Right atrium auricular region (tissue), 2 donors: ENCODE measurements at places on chromosomes 3 and 15. TPM values are rescaled to one million over a fixed set of nuclear protein-coding genes. Genes with fewer than 3 reads are reported as not detected.

FOXL2NB gene
- not detected for total RNA-seq

- H3K4me1 ChIP-seq: no peaks in the 10 kb centered on the region
- no peak overlapping the region for H3K4me3 ChIP-seq
- no peaks in the 10 kb centered on the region for H3K27me3 ChIP-seq
- no peak overlapping the region for H3K27ac ChIP-seq
- no peaks in the 10 kb centered on the region for H3K36me3 ChIP-seq
- no peak for DNase-seq
These were observed 2.4 kb upstream of the PDCD6IP start for GRCh38 chr3:33795856-33796536.

DNA sequence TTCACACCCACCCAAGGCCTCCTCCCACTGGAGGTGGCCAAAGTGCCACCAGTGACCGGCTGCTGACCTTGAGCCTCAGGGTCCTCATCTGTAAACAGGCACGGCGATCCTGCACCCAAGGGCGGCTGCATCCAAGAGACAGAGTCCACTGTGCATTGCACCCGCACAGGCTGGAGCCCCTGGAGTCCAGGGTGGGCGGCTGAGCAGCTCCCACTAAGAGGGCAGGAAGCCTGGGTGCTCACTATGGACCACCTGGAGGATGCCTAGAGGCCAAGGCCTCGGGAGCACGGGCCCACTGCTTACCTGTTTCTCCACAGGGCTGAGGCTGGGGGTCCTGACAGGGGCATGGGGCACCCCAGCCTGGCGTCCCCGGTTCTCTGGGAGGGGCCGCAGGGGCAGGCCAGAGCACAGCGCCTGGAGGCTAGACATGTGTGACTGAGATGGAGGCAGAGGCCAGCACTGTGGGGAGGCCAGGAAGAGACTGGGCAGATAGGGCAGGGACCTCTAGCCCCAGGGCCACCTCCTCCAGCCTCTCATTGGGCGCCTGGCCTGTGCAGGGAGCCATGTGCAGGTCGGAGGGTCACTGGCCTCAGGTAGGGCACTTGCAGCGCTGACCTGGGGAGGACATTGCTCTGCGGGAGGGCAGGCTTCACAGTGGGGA is at the start of gene UROC1:
Gene UROC1 (minus strand): TSS at position 483 of the 661 bp plus-strand sequence. CDS start 54 bp downstream, at position 429.
- no peak within 1 kb of the TSS for H3K27ac ChIP-seq
- no peak within 1 kb of the TSS for H3K4me3 ChIP-seq
- no peaks in the 10 kb centered on the region for H3K36me3 ChIP-seq
- peaks cover 7% of the 10 kb centered on the region for H3K4me1 ChIP-seq

DNA sequence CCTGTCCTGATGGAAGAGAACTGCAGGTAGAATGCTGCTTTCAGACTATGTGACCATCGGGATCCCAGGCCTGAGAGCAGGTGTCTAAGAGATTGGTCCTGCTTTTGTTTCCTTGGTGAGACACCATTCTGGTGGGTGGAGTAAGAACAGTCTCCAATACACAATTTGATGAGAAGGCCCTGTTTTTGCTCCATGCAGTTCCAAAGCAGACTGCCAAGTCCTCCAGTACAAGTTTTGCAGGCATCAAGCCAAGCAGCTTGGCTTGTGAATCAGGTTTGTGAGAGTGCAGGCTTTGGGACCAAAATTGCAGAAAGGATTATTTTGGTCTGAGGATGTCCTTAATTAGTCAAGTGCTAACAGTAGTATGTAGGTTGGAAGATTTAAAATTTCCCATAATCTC is 381.6 kb downstream of the FOXP1 start:
- H3K27ac ChIP-seq: no peak overlapping the region
- H3K4me3 ChIP-seq: no peak overlapping the region
- H3K4me1 ChIP-seq: peaks cover 31% of the 10 kb centered on the region
- no peaks in the 10 kb centered on the region for H3K36me3 ChIP-seq

CPA3 gene
- total RNA-seq: 1.3 TPM

DNA sequence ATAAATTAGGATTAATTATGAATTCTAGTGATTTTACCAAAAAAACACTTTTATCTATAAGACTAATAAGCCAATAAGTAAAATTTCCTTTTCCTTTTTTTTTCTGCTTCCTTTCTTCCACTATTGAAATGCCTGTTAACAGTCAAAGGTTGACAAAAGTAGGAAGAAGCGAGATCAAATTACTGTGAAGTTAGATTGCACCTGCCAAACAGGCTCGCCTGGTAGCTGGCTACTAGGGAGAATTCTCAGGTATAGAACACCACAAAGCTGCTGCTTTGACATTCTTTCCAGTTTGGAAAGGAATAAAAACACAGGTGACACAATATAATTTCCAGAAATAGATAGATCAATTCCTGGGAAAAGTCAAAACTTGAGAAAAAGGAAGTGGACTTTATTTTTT is 749.0 kb downstream of the NSUN3 start:
- no peaks in the 10 kb centered on the region for H3K27me3 ChIP-seq
- DNase-seq: no peak
- H3K27ac ChIP-seq: no peak overlapping the region
- no peak overlapping the region for H3K4me3 ChIP-seq
- H3K4me1 ChIP-seq: no peaks in the 10 kb centered on the region
- H3K36me3 ChIP-seq: no peaks in the 10 kb centered on the region

GRCh38 chr15:67895237-67895636 is 55.4 kb upstream of the RNU6-1 start:
- no peak overlapping the region for H3K4me3 ChIP-seq
- H3K27ac ChIP-seq: no peak overlapping the region
- DNase-seq: no peak
- H3K4me1 ChIP-seq: no peaks in the 10 kb centered on the region
- H3K27me3 ChIP-seq: no peaks in the 10 kb centered on the region

GRCh38 chr15:100029045-100029444 is 295.8 kb upstream of the LYSMD4 start:
- H3K27me3 ChIP-seq: no peaks in the 10 kb centered on the region
- H3K36me3 ChIP-seq: no peaks in the 10 kb centered on the region
- H3K4me1 ChIP-seq: peaks cover 50% of the 10 kb centered on the region
- H3K4me3 ChIP-seq: no peak overlapping the region

GRCh38 chr3:171556148-171556547 is 95.9 kb upstream of the TNIK start:
- H3K4me1 ChIP-seq: peaks cover 15% of the 10 kb centered on the region
- H3K27ac ChIP-seq: no peak overlapping the region
- H3K36me3 ChIP-seq: no peaks in the 10 kb centered on the region
- DNase-seq: no peak
- H3K27me3 ChIP-seq: no peaks in the 10 kb centered on the region
- H3K4me3 ChIP-seq: no peak overlapping the region

DNA sequence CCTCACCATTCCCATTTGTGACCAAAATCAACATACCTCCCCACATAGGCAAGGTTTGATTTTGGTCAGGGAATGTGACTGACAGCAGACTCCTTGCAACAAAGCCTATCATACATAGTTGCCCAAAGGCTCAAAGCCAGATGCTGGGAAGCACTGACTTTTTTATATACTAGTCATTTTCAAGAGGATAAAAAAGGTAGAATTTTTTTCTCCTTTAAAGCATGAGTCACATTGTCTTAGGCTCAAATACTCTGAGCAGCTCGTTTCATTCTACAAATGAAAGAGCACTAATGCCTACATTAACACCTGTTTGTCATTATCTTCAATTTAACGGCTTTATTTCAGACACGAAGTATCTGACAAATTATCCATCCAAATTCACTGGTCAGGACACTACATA is 36.2 kb downstream of the ICE2 start:
- DNase-seq: no peak
- no peaks in the 10 kb centered on the region for H3K4me1 ChIP-seq
- peaks cover 14% of the 10 kb centered on the region for H3K36me3 ChIP-seq
- no peaks in the 10 kb centered on the region for H3K27me3 ChIP-seq

CFAP100 gene
- not detected for total RNA-seq

COL8A1 gene
- 43.3 TPM for total RNA-seq

- H3K27me3 ChIP-seq: no peaks in the 10 kb centered on the region
- no peaks in the 10 kb centered on the region for H3K4me1 ChIP-seq
- H3K4me3 ChIP-seq: no peak overlapping the region
These were observed 69.4 kb upstream of the GAP43 start for GRCh38 chr3:115553796-115554486.

PCBP4 gene
- 119 TPM for total RNA-seq

COL6A5 gene
- not detected for total RNA-seq

FOXB1 gene
- total RNA-seq: not detected

GABRR3 gene
- total RNA-seq: not detected

GRCh38 chr3:150388498-150389418 is 19.3 kb upstream of the TSC22D2 start:
- H3K4me3 ChIP-seq: no peak overlapping the region
- H3K4me1 ChIP-seq: no peaks in the 10 kb centered on the region
- H3K36me3 ChIP-seq: no peaks in the 10 kb centered on the region
- no peaks in the 10 kb centered on the region for H3K27me3 ChIP-seq
- no peak for DNase-seq
- H3K27ac ChIP-seq: no peak overlapping the region

- H3K4me3 ChIP-seq: no peak overlapping the region
- no peak overlapping the region for H3K27ac ChIP-seq
- H3K27me3 ChIP-seq: no peaks in the 10 kb centered on the region
- no peaks in the 10 kb centered on the region for H3K4me1 ChIP-seq
- no peaks in the 10 kb centered on the region for H3K36me3 ChIP-seq
These were observed 16.9 kb upstream of the P2RY1 start for GRCh38 chr3:152818027-152818426.

- H3K4me3 ChIP-seq: no peak overlapping the region
- no peaks in the 10 kb centered on the region for H3K4me1 ChIP-seq
- DNase-seq: no peak
These were observed 17.7 kb downstream of the RPL22L1 start for GRCh38 chr3:170852324-170852723.
